ENCODE measurements at places on chromosomes 11 and 22. TPM values are rescaled to one million over a fixed set of nuclear protein-coding genes. Genes with fewer than 3 reads are reported as not detected.

GRCh38 chr11:134658481-134659225 is 246.6 kb upstream of the B3GAT1 start:
- no peak for DNase-seq

Gene NAA40
- 15.7 TPM for total RNA-seq

GRCh38 chr22:45207981-45208664 is 32.6 kb downstream of the KIAA0930 start:
- DNase-seq: peak; percentile 65

Gene ELP4
- total RNA-seq: 11.8 TPM

- DNase-seq: no peak
Measured at GRCh38 chr11:65016705-65017104, 2.7 kb downstream of the ARL2 start.

Data from HFFc6 (cell line).